ENCODE measurements at places on chromosomes 7 and 10. TPM values are rescaled to one million over a fixed set of nuclear protein-coding genes. Genes with fewer than 3 reads are reported as not detected.

The PDAP1 gene
- total RNA-seq: 99.4 TPM

DNA sequence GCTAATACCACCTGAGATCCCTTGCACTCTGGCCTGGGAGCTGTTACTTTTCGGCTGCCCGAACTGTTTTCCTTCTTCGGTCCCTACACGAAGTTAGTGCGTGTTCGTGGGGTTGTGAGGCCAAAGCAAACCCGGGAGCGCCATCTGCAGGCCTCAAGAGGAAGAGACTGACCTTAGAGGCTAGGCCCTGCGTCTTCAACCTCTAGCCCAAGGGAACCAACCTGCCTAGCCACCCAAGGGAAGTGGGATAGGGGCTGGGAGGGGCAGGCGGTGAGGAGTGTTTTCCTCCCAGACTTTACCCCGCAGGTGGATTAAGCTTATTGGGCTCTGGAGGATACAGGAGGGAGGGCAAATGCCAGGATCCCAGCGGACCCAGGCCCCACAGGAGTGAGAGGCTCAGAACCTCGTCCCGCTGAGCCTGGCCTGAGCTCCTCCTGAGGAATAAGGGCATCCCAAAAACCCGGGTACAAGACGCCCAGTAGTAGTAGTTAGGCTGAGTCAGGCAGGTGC lies 1.7 kb upstream of the PAX2 start:
- H3K27ac ChIP-seq: no peak overlapping the region
- DNase-seq: no peak
- peaks cover 26% of the 10 kb centered on the region for H3K4me1 ChIP-seq
- H3K27me3 ChIP-seq: peaks cover 97% of the 10 kb centered on the region
- H3K4me3 ChIP-seq: no peak overlapping the region

GRCh38 chr7:28956608-28957063 lies 1.5 kb downstream of the TRIL start:
- no peaks in the 10 kb centered on the region for H3K36me3 ChIP-seq
- no peak overlapping the region for H3K27ac ChIP-seq
- DNase-seq: peak; percentile 76
- peak overlapping the region; percentile 81 for H3K4me3 ChIP-seq
- peaks cover 24% of the 10 kb centered on the region for H3K4me1 ChIP-seq
- peaks cover 23% of the 10 kb centered on the region for H3K27me3 ChIP-seq

The KNDC1 gene
- 23.7 TPM for total RNA-seq

DNA sequence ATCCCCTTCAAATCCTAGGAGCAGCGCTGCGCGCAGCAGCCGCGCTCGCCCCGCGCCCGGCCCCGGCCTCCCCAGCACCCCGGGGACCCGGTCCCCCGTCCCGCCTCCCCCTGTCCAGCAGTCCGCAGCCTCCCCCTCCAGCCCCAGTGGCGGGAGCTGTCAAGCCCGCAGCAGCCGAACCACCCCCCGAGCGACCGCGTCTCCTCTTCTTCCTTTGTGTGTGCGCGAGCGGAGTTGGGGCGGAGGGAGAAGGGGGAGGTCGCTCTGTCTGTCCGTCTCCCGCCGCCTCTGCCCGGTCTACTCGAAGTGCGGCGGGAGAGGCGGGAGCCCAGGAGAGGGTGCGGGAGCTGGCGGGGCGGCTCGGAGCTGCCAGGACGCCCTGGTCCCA lies 375 bp upstream of the CHN2 start:
- H3K27ac ChIP-seq: no peak overlapping the region
- peak; percentile 28 for DNase-seq
- peaks cover 53% of the 10 kb centered on the region for H3K27me3 ChIP-seq
- peaks cover 29% of the 10 kb centered on the region for H3K4me1 ChIP-seq
- no peaks in the 10 kb centered on the region for H3K36me3 ChIP-seq

GRCh38 chr10:49534670-49535381 lies 4.1 kb downstream of the ERCC6 start:
- H3K4me3 ChIP-seq: no peak overlapping the region
- no peak overlapping the region for H3K27ac ChIP-seq
- peaks cover 20% of the 10 kb centered on the region for H3K4me1 ChIP-seq
- DNase-seq: no peak
- no peaks in the 10 kb centered on the region for H3K27me3 ChIP-seq
- H3K36me3 ChIP-seq: peaks cover 12% of the 10 kb centered on the region

DNA sequence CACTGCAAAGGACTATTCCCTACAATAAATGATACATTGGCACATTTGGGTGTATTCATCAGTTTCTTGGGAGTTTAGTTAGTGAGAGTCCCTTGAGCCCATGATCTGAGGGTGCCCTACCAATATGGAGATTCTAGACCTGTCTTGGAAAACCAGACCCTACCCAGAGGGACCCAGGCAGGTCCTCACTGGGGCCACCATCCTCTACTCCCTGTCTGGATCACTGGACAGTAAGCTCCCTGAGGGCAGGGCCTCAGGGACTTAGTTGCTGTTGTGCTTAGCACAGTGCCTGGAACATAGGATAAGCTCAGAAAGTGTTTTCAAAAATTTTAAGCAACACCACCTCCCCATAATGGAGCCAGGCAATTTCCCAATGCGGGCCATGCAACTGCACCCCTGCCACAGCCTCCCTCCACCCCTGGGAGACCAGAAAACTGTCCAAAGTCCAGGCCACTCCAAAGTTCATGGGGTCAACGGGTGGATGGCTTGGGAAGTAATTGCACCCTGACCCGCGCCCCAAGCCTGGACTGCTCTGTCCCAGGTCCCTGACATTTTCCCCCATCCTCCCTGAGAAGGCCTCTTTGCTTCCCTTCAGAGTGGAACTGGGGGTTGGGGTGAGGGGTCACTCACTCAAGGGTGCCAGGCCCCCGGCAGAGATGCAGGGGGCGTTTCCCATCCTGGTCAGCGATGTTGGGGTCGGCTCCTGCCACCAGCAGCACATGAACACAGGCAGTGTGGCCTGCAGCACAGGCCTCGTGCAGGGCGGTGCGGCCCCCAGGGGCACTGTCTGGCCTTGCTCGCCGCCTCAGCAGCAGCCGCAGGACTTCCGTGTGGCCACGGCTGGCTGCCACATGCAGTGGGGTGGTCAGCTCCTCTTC lies 1.0 kb downstream of the ASB10 start:
- no peak overlapping the region for H3K27ac ChIP-seq
- H3K36me3 ChIP-seq: no peaks in the 10 kb centered on the region
- no peak overlapping the region for H3K4me3 ChIP-seq
- peaks cover 39% of the 10 kb centered on the region for H3K27me3 ChIP-seq
- H3K4me1 ChIP-seq: no peaks in the 10 kb centered on the region
- DNase-seq: no peak

- H3K4me3 ChIP-seq: no peak overlapping the region
- H3K4me1 ChIP-seq: peaks cover 12% of the 10 kb centered on the region
- no peak for DNase-seq
- no peak overlapping the region for H3K27ac ChIP-seq
Measured at GRCh38 chr10:77002872-77003271, 634.7 kb downstream of the KCNMA1 start.

The ATOH7 gene
- 0.70 TPM for total RNA-seq

GRCh38 chr10:78524342-78524741 lies 490.7 kb downstream of the RPS24 start:
- H3K27ac ChIP-seq: no peak overlapping the region
- no peak overlapping the region for H3K4me3 ChIP-seq
- H3K4me1 ChIP-seq: peaks cover 10% of the 10 kb centered on the region
- H3K27me3 ChIP-seq: no peaks in the 10 kb centered on the region
- H3K36me3 ChIP-seq: peaks cover 5% of the 10 kb centered on the region

DNA sequence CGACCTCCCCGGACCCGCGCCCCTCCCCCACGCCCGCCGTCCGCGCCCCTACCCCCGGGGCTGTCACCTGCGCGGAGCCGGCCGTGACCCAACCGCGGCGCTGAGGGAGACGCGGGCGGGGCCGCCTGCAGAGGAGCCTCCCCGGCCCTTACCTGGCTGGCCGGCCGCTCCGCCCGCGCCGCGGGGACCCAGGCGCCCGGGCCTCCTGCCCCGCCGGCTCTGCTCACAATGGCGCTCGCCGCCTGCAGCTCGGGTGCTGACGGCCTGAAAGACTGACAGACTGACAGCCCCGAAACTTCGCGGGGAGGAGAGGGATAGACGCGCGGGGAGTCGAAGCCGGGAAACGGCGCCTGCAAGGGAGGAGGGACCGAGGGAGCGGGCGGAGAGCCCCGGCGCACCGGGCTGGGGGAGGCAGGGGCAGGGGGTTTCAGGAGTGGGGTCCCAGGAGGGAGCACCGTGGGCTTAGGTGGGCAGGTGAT lies 393 bp downstream of the ZNF467 start:
- H3K36me3 ChIP-seq: peaks cover 14% of the 10 kb centered on the region
- H3K27ac ChIP-seq: peak overlapping the region; percentile 66
- DNase-seq: no peak
- peaks cover 15% of the 10 kb centered on the region for H3K27me3 ChIP-seq
- H3K4me1 ChIP-seq: peaks cover 23% of the 10 kb centered on the region

The ACSL5 gene
- 0.41 TPM for total RNA-seq

The CLDN3 gene
- total RNA-seq: 10.6 TPM

- H3K4me1 ChIP-seq: peaks cover 11% of the 10 kb centered on the region
- H3K27me3 ChIP-seq: no peaks in the 10 kb centered on the region
- no peaks in the 10 kb centered on the region for H3K36me3 ChIP-seq
- H3K27ac ChIP-seq: no peak overlapping the region
- no peak for DNase-seq
- no peak overlapping the region for H3K4me3 ChIP-seq
Measured at GRCh38 chr7:140161047-140161446, 15.7 kb downstream of the KDM7A start.

The CPA2 gene
- 0.73 TPM for total RNA-seq

The ACBD5 gene
- 23.1 TPM for total RNA-seq

DNA sequence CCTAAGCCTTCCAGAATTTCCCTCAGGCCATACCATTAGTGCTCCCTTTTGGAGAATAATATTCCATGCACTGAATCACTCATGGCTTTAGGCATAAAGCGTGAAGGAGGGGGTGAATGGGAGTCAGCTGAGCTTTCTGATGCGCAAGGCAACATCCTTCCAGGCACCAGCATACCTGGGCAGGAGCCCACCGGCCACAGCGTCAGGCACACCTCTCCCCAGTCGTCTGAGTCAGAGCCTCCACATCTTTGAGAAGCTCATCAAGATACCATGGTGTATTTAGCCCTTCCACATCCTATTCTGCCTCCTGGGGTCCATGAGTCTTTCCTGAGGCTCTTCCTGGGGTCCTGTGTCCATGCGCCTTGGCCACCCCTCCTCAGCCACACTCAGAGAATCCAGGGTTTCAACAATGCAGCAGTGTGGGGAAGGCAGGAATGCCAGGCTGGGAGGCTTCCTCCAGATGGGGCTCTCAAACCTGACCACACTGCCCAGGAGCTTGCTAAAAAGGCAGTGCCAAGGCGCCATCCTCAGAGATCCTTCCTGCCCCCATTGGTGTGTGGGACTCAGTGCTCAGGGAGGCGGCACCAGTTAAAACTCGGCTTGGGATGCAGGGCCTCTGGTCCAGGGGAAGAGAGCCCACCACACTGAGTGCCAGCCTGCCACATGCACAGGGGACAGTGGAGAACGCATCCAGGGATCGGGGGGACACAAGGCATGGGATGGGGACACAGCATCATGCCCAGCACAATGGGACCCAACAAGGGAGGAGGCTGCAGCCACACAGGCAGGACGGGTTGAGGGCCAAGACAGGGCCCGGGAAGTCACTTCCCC lies 31.6 kb downstream of the RASGEF1A start:
- H3K27me3 ChIP-seq: peaks cover 74% of the 10 kb centered on the region
- no peaks in the 10 kb centered on the region for H3K36me3 ChIP-seq
- H3K27ac ChIP-seq: no peak overlapping the region

The PRDX3 gene
- 85.7 TPM for total RNA-seq

The SAMD9 gene
- total RNA-seq: 4.4 TPM

The PDE6C gene
- total RNA-seq: not detected

DNA sequence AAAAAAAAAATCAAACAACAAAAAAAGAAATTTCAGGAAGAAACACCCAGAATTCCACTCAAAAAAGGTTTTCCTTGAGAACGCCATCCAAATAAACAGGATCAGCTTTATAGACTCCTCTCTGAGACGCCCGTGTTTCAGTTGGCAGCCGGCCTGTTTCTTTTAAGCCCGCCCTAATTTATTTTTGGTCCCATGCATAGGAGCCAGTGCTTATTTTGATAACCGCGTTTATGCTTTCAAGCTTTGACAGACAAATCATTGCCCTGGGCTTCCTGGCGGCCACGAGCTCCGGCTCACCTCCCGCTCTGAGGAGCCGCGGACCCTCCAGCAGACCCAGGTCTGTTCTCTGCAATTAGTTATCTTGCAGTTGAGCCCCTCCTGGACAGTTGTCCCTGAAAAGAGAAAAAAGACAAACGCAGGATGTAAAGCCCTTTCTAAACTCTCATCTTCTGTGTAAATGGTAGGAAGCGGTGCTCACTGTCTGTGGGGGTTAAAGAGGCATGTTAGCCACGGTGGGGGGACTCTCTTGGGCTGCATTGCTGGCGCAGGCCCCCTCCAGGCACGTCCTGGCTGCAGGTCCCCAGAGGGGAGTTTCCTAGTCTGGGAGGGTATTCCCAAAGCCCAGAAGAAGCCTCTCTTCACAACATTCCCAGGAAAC lies 22.2 kb upstream of the UNCX start:
- no peaks in the 10 kb centered on the region for H3K36me3 ChIP-seq
- H3K27ac ChIP-seq: peak overlapping the region; percentile 66
- peaks cover 48% of the 10 kb centered on the region for H3K27me3 ChIP-seq
- peak overlapping the region; percentile 48 for H3K4me3 ChIP-seq
- H3K4me1 ChIP-seq: peaks cover 21% of the 10 kb centered on the region

The STK31 gene
- total RNA-seq: 0.94 TPM

DNA sequence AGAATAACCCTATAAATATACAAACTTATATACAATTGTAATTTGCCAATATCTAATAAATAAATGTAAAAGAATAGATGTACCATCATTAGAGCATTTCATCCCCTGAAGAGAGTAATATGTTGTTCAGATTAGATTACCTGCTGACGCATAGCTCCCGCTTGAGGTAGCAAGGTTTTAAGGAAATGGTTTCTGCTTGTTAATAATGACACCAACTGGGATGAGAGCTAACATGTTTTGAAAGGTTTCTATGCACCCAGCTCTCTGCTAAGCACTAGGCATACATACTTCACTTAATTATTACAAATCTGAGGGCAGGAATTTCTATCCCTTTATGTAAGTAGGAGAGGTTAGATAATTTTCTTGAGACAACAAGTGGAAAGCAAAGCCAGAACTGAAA lies 1003.3 kb upstream of the SORCS1 start:
- H3K36me3 ChIP-seq: no peaks in the 10 kb centered on the region
- no peak for DNase-seq
- H3K4me1 ChIP-seq: no peaks in the 10 kb centered on the region

The LRRC4 gene
- total RNA-seq: 3.2 TPM

DNA sequence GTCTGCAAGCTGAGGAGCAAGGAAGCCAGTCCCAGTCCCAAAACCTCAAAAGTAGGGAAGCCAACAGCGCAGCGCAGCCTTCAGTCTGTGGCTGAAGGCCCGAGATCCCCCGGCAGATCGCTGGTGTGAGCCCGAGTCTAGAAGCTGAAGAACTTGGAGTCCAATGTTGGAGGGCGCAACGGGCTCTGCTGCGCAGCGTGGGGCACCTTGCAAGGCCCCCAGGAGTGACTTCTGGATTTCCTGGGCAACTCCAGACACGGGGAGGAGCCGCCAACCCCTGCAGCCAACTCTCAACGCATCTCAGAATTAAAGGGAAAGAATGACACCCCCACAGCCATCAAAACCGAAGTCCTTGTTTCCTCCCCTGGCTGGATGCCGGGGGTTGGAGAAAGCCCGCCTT lies 18.8 kb upstream of the PROSER2 start:
- DNase-seq: no peak
- H3K36me3 ChIP-seq: no peaks in the 10 kb centered on the region
- no peak overlapping the region for H3K4me3 ChIP-seq
- peaks cover 14% of the 10 kb centered on the region for H3K4me1 ChIP-seq
- no peaks in the 10 kb centered on the region for H3K27me3 ChIP-seq
- H3K27ac ChIP-seq: no peak overlapping the region
